ENCODE measurements at places on chromosomes 2 and 18. TPM values are rescaled to one million over a fixed set of nuclear protein-coding genes. Genes with fewer than 3 reads are reported as not detected.

GRCh38 chr2:237858294-237859081 is 935 bp upstream of the RAMP1 start:
- DNase-seq, result peak; percentile 91

- no peak for DNase-seq
Observed at GRCh38 chr18:14124689-14125088, 7.5 kb downstream of the ZNF519 start.

- DNase-seq, result no peak
Observed at GRCh38 chr2:100990650-100991403, 11.3 kb upstream of the RPL31 start.

DNA sequence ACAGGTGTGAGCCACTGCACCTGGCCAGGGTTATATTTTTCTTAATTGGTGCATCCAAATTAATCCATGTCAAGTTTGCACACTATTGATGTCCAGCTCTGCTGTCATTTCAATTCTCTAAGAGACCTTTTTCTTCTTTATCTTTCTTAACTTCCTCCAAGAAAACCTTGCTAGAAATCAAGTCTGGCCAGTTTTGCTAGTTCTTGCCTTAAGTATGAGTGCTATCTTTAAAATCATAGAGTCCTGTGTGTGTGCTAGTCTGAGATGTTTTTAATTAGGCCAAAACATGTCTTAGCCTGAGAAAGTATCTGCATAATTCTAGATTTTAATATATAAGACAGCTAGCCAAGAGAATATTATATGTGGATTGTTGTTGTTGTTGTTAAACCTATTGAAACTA is 56.2 kb upstream of the SLC39A10 start:
- DNase-seq, result no peak

GRCh38 chr2:98177986-98178385 is 91.0 kb downstream of the VWA3B start:
- DNase-seq, result no peak

- no peak for DNase-seq
Observed at GRCh38 chr2:70580352-70580751, 26.7 kb upstream of the TGFA start.

GRCh38 chr2:46001741-46002506 is 295.3 kb upstream of the EPAS1 start:
- no peak for DNase-seq

- DNase-seq, result no peak
Observed at GRCh38 chr18:57095884-57096283, 51.0 kb upstream of the BOD1L2 start.

DNA sequence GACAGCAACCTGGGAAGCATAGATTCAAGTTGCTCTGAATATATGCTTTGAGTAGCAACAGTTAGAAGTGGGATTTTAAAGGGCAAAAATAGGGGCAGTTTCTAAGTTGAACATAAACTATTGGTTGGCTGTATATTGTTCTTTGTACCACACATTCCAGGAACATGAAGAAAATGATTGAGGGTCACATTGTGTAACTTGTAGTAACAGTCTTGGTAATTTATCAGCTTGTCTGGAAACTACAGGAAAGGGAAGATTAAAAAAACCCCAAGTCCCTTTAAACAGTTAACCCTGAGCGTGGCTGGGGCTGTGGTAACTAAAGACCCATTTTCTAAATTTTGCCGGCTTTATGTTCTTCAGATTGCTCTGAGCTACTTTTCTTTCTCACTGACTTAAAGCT is 7.4 kb downstream of the PLEKHB2 start:
- no peak for DNase-seq

DNA sequence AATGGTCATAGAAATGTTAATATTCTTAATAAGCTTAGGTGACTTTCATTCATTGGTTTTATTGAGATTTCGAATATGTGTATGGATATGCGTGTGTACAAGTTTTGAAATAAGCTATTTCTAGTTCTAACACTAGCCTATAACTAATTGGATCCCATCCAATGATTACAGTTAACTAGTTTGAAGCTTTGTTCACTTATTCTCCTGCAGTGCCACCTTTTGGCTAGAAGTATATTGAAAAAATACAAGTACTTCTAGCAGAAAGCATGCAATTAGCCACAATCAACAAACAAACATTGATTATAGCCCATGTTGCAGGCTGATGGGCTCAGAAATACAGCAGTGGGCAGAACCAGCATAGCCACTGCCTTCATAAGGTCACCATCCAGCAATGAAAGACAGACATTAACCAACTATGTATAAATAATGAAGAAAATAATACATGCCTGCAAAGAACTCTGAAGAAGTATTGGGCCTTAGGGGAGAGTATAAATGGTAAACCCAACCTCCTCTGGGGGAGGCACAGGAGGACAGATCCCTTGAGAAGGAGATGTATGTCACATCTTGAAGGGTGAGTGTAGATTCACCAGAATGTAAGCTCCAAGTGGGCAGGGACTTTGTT is 5.1 kb upstream of the PIEZO2 start:
- peak; percentile 68 for DNase-seq

DNA sequence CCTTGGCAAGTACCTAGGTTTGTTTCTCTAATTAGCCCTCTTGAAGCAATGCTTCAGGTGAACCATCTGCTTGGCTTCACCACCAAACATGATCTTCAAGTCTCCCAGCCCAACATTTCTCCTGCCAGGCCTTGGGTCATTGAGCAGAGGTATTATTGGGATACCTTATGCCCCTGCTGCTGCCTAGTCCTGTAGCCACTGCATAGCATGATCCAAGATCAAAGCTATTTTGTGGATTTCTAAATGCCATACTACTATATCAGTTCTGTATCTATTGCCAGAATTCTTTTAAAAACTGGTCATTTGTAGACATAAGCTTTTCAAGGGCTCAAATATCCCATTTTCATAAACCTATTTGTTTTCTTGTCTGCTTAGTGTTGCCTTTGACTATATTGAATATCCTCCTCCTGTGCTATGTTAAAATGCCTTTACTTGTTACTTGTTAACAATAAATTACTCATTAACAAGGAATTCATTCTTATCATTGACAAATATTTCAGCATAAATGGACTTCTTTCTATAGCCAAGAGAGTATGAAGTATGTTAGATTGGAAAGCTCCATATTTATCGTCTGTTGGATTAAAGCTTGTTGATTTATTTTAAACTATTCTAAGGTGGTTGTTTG is 204.5 kb upstream of the RBBP8 start:
- no peak for DNase-seq

DNA sequence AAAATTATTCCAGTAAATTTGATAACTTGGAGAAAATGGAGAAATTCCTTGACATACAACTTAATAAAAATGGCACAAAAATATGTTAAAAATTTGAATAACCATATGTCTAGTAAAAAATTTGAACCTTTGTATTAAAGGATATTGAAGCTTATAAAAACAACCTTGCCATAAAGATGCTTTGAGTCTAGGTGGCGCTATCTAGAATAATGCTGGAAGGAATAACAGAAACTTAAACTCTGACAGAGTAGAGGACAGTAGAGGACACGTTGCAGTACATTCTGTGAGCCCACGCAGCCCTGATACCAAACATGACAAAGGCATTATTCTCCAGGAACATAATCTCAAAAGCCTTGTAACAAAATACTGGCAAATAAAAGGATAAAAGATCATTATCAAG is 44.7 kb upstream of the ALKAL2 start:
- DNase-seq, result peak; percentile 17

DNA sequence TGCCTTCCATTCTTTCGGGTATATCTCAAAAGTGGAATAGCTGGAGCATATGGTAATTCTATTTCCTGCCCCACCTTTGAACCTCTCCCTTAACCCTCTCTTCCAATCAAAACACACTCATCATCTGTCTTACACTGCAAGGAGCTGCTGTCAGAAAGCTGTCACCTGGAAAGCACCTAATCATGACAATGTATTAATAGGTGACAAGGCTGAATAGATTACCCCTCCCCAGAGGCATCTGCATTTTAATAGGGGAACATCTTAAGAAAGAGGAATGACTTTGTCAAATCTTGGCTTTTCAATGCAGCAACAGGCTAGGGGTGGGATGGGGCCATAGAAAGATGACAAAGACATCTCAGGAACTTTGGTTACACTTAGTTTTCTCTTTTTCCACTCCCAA is 41.3 kb downstream of the CHMP3 start:
- no peak for DNase-seq

GRCh38 chr2:124241-124880 is 78.1 kb upstream of the FAM110C start:
- no peak for DNase-seq

GRCh38 chr2:854460-854859 is 96.2 kb upstream of the SNTG2 start:
- peak; percentile 58 for DNase-seq

- DNase-seq, result no peak
Observed at GRCh38 chr2:138630164-138630563, 128.6 kb downstream of the SPOPL start.

GRCh38 chr2:230124757-230125431 is 56.2 kb upstream of the SLC16A14 start:
- DNase-seq, result no peak

DNA sequence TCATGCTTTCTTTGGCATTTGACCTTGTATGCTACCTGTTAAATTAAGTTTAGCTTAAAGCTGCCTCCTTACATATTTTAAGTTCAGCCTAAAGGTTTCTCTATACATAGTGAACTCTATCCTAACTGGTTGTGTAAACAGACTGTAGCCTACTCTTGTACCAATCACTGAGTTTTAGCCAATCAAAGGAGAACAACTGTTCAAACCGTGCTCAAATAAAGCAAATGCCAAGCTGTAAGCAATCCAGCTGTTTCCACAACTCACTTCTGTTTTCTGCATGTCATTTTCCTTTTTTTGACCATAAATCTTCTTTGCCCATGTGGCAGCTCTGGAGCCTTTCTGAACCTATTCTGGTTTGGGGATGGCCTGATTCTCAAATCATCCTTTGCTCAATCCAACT is 1603.8 kb upstream of the ACVR2A start:
- no peak for DNase-seq

DNA sequence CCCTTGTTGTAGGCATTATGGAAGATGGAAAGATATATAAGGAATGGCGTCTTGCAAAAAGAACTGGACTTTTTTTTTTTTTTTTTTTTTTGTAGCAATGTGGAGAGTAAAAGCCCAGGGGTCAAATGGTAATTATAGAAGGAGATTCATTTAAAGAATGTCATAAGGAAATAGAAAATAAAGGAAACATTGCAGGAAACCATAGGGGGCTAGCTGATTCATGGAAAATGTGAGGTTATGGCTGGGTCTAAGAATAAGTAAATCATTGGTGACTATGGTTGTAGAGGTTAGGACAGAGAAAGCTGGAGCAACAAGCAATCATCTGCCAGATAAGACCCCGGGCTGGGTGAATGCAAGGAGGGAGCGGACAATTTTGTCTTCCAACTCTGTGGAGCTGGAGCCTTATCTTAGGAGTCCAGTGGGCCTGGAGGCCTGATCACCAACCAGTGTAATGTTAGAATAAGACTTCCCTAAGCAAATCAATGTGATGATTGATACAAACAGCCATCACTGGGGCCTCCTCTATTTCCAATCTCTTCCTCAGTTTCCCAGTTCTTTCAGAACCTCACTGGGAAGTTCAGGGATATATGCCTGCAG is 201.2 kb upstream of the TNP1 start:
- DNase-seq, result no peak

DNA sequence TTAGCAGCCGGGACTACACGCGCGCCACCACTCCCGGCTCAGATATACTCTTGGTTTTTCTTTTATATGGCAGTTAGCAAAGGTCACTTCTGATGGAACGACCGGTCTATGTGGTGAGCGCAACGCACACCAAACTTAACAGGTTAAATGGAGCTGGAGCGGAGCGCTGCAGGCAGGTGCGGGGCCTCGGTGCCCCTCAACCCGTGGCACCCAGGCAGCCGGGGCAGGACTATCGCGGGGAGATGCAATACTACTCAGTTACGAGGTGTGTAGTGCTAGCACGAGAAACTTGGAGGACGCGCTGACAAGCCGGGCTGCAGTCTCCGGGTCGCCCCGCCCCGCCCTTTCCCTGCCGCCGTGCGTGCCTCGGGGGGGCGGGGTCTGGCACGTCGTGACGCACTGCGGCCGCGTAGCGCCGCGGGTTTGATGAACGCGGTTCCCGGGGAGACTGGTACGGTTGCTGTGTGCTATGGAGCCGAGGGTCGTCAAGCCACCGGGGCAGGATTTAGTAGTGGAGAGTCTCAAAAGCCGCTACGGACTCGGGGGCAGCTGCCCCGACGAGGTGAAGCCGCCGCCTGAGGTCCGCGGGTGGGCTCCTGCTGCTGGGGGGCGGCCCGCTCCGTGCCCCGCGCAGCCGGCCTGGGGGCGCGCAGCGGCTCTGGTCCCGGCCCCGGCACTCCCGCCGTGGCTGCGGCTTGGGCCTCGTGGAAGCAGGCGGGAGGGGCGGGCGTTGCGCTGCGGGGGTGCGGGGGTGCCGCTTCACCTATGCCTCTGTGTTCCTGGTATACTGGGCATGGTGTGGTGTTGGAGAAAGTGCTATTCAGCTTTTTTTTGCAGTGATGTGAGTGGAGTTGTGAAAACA is at the start of gene CCDC138:
Gene CCDC138, plus strand, starts transcription at position 418 of the 862 bp plus-strand sequence. Its CDS starts 52 bp downstream, at position 470.
- DNase-seq, result peak; percentile 87

DNA sequence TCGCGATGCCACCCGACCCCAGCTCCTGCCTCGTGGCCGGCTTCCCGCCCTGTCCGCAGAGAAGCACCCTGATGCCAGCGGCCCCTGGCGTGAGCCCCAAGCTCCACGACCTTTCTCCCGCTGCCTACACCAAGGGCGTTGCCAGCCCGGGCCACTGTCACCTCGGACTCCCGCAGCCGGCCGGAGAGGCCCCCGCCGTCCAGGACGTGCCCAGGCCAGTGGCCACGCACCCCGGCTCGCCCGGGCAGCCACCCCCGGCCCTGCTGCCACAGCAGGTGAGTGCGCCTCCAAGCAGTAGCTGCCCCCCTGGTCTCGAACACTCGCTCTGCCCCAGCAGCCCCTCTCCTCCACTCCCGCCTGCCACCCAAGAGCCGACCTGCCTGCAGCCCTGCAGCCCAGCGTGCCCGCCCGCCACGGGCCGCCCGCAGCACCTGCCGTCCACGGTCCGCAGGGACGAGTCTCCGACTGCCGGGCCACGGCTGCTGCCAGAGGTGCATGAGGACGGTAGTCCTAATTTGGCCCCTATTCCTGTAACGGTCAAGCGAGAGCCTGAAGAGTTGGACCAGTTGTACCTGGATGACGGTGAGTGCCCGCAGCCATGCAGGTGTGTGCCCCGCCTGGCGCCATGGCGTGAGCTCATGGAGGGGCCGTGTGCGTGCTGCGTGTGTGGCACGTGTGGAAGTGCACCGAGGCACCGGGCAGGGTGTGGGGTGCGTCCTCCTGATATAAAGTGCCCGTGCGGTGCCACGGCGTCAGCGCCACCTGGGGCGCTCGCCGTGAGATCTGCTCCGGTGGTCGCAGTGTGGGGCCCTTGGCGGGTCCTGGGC is 90.8 kb downstream of the NFATC1 start:
- DNase-seq, result no peak

The PROKR1 gene
- 6.9 TPM for total RNA-seq

The ANKRD30B gene
- total RNA-seq, result 7.3 TPM

The NYAP2 gene
- not detected for total RNA-seq

The LONRF2 gene
- total RNA-seq, result 12.1 TPM

The SERPINB13 gene
- total RNA-seq, result not detected

The CDH20 gene
- not detected for total RNA-seq

The MOCOS gene
- total RNA-seq, result 50.8 TPM

The ITPRIPL1 gene
- total RNA-seq, result 6.7 TPM

The SALL3 gene
- not detected for total RNA-seq

The CNRIP1 gene
- 34.9 TPM for total RNA-seq

The PARD3B gene
- 0.27 TPM for total RNA-seq

The CPLX4 gene
- not detected for total RNA-seq

The APCDD1 gene
- not detected for total RNA-seq

The OTOS gene
- total RNA-seq, result not detected

The MYL1 gene
- not detected for total RNA-seq
